ENCODE measurements at places on chromosomes 4 and X.

DNA sequence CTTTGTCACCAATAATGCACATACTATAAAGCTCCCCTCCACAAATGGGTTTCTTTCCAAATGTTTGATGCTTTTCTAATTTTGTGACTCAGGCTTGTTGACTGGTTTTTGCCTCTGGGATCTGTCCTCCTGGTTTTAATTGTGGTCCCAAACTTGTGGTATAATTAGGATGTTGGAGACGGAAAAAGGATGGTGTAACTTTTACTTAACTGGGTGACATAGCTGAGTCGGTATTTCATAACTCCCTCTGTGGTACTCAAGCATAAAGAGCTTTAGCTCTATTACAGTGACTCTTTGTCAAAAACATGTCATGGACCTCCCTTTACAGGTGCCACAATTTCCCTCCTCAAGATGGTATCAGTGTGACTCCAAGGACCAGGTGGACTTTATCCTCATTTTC is 119.7 kb upstream of the RBPJ start:
- DNase-seq = no peak

GRCh38 chr4:24968278-24968677 is 55.4 kb upstream of the CCDC149 start:
- no peak for DNase-seq

GRCh38 chr4:72827968-72828367 is 241.5 kb downstream of the COX18 start:
- no peak for DNase-seq

DNA sequence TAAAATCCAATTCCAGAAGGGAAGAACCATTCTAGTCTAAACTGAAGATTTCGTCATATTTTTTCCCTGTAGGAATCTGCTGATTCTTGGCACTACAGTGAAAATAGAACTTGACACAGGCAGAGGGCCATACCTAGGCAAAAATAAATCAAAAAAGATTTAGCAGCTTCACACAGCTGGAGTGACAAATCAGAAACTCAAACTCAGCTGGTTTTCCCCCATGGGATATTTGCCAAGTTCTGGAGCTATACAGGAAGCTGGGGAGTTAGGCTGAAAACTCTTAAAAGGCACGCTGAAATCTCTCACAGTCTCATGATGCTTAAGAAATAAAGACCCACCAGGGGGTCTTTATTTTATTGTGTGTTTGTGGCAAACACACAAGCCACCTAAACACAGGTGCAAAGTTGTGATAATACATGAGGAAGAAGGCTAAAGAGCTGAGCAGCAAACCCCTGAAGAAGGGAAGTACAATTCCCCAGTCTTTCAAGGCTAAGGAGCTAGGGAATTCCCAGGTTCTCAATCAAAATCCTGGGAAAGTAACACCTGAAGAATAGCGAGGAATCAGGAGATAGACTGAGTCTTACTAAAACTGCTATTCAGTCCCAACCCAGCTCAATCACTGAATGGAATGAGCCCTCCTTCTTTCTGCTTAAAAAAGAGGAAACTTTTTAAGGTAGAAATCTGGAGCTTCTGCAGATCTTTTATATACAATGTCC is 32.1 kb upstream of the BEND2 start:
- DNase-seq = peak; percentile 21

GRCh38 chr4:10013722-10014121 is 7.6 kb downstream of the SLC2A9 start:
- DNase-seq = peak; percentile 60

Data from dermis microvascular lymphatic vessel endothelial cell (primary cell).